ENCODE measurements at places on chromosomes 1 and 21. TPM values are rescaled to one million over a fixed set of nuclear protein-coding genes. Genes with fewer than 3 reads are reported as not detected.

Gene GBP6
- not detected for total RNA-seq

Gene CORT
- 2.0 TPM for total RNA-seq

Gene HLCS
- 12.5 TPM for total RNA-seq

Gene MYOG
- not detected for total RNA-seq

Gene SPRR2D
- total RNA-seq: not detected

Gene OR2T11
- not detected for total RNA-seq

GRCh38 chr1:109538827-109539555 lies 681 bp upstream of the GPR61 start:
- no peak for DNase-seq

DNA sequence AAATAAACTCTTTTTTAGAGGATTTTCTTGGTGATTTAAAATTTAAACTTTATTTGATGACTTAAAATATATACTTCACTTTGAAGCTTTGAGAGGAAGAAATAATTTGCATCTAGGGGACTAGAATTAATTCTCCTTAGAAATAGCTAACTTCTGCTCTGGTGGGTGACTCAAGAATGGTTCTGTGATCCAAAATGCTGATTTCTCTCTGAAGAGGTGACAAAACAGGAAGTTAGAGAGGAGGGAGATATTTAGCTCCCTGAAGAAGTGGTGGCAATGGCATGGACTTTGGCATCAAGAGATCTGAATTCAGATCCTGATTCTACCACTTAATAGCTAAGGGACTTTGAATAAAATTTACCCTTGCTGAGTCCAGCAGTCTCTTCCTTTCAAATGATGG lies 125.8 kb upstream of the ATP1B1 start:
- DNase-seq: no peak

- peak; percentile 88 for DNase-seq
These were observed 102.2 kb downstream of the CASZ1 start for GRCh38 chr1:10694274-10694632.

DNA sequence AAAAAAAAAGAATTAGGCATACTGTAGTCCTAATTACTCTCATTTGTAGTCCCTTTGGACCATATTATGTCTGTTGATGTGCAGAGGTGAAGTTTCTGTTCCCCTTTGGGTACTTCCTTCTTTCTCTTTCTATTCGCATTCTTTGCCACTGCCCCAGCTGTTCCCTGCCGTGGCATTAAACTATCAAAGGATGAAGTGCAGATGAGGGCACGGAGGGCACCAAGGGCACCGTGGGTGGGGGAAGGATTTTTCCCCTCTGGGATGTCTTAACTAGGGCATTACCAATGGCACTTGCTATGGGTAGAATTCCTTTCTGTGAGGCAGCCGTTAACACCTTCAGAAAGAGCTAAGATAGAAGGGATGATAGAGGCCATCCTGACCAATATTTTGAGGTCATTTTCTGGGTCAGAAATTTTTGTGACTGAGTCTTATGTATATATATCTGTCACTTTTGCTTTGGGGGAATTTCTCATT lies 4.9 kb upstream of the MAPKAPK2 start:
- DNase-seq: peak; percentile 48

GRCh38 chr1:39876144-39876543 lies 7.2 kb downstream of the TRIT1 start:
- DNase-seq: no peak

GRCh38 chr1:96588416-96588995 lies 133.1 kb upstream of the PTBP2 start:
- DNase-seq: no peak

GRCh38 chr1:198228925-198229324 lies 72.1 kb downstream of the NEK7 start:
- DNase-seq: no peak
